ENCODE measurements at places on chromosomes 3 and 15. TPM values are rescaled to one million over a fixed set of nuclear protein-coding genes. Genes with fewer than 3 reads are reported as not detected.

- H3K27ac ChIP-seq = no peak overlapping the region
- no peaks in the 10 kb centered on the region for H3K4me1 ChIP-seq
- H3K36me3 ChIP-seq = no peaks in the 10 kb centered on the region
- peak; percentile 98 for DNase-seq
- H3K4me3 ChIP-seq = no peak overlapping the region
Observed at GRCh38 chr3:46866720-46867549, 3.7 kb upstream of the MYL3 start.

DNA sequence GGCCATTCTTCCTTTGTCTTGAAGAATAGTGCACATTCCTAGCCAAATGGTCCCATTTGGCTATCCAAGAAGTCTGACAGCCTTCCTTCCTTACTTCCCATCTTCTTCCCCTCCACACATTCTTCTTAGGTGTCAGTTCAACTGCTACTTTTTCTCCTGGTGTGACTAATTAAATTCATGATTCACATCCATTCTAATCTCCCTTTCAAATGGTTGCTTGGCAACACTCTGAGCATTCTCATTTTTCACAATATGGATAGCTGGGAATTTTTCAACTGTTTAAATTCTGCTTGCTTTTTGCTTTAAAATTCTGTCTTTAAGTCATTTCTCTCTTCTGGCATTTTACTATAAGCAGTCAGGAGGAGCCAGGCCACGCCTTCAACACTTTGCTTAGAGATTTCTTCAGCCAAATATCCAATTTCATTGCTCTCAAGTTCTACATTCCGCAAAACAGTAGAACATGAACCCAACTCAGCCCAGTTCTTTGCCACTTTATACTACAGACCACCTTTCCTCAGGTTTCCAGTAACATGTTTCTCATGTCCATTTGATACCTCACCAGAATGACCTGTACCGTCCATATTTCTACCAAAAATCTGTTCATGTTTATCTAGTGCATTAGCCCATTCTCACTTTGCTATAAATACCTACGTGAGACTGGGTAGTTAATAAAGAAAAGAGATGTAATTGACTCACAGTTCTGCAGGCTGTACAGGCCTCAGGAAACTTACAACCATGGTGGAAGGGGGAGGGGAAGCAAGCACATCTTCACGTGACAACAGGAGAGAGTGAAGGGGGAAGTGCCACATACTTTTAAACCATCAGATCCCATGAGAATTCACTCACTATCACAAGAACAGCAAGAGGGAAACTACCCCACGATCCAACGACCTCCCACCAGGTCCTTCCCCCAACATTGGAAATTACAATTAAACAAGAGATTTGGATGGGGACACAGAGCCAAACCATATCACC is 31.9 kb upstream of the MCF2L2 start:
- no peak for DNase-seq
- H3K4me3 ChIP-seq = no peak overlapping the region
- H3K27ac ChIP-seq = no peak overlapping the region
- no peaks in the 10 kb centered on the region for H3K4me1 ChIP-seq

SEMA5B gene
- 11.0 TPM for polyA plus RNA-seq

DNA sequence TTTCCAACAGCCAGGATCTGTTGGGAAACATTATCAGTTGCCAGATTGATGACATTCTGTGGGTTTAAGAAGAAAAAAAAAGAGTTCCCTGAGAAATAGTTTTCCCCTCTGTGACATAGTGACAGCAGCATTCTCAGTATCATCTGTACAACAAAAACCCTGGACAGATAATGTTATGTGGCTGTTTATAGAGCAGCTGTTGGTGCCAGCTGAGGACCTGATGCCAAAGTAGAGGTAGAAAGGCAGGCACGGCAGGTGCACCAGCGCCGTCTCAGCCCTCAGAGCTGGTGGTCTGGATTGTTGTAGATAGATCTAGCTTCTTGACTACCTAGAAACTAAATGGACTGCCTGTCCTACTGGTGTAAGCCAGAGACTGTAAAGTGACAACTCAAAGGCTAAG is 56.2 kb upstream of the FILIP1L start:
- H3K36me3 ChIP-seq = no peaks in the 10 kb centered on the region
- H3K4me1 ChIP-seq = no peaks in the 10 kb centered on the region
- H3K4me3 ChIP-seq = no peak overlapping the region
- H3K27me3 ChIP-seq = no peaks in the 10 kb centered on the region
- H3K27ac ChIP-seq = no peak overlapping the region

DNA sequence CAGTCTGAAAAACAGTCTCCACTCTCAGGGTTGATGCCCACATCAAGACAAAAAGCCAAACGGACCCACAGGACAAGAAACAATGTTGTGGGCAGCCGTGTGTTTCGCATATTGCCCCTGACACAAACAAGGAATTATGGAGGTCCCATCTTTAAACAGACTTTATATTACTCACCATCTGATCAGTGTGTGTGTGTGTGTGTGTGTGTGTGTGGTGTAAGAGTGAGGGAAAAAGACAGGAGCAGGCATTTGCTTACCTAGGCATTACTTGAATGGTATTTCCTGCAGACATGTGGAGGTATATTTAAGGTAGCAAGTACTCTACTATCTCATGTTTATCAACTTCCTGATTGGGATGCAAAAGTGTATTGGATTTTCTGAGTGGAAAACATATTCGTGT is 136.3 kb downstream of the TMCO5A start:
- no peaks in the 10 kb centered on the region for H3K27me3 ChIP-seq
- H3K4me1 ChIP-seq = no peaks in the 10 kb centered on the region
- no peaks in the 10 kb centered on the region for H3K36me3 ChIP-seq

GRCh38 chr15:37007301-37007700 is 93.0 kb downstream of the MEIS2 start:
- no peaks in the 10 kb centered on the region for H3K27me3 ChIP-seq
- DNase-seq = no peak
- H3K4me3 ChIP-seq = no peak overlapping the region
- H3K36me3 ChIP-seq = no peaks in the 10 kb centered on the region

ADCY5 gene
- 9.1 TPM for polyA plus RNA-seq

DNA sequence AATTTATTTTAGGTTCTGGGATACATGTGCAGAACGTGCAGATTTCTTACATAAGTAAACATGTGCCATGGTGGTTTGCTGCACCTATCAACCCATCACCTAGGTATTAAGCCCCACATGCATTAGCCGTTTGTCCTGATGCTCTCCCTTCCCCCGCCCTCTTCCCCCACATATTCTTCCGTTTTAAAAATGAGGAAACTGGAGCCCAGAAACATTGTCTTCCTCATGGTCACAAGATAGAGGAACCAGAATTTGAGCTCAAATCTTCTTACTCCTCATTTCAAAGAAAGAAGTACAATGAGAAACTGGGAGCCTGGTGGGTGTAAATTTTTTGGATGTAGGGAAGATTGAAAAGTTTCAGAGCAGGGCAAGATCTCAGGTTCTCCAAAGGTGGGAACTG is 56.1 kb upstream of the USP3 start:
- no peaks in the 10 kb centered on the region for H3K27me3 ChIP-seq
- no peak overlapping the region for H3K4me3 ChIP-seq
- no peaks in the 10 kb centered on the region for H3K36me3 ChIP-seq
- H3K27ac ChIP-seq = peak overlapping the region; percentile 4
- DNase-seq = no peak
- H3K4me1 ChIP-seq = no peaks in the 10 kb centered on the region

GPR27 gene
- polyA plus RNA-seq = 1.4 TPM

INAFM2 gene
- 6.5 TPM for polyA plus RNA-seq

- H3K4me3 ChIP-seq = peak overlapping the region; percentile 64
- no peaks in the 10 kb centered on the region for H3K4me1 ChIP-seq
- H3K36me3 ChIP-seq = no peaks in the 10 kb centered on the region
- no peak overlapping the region for H3K27ac ChIP-seq
- no peak for DNase-seq
Observed at GRCh38 chr3:15097891-15098290, 1.1 kb downstream of the RBSN start.

- DNase-seq = no peak
- no peaks in the 10 kb centered on the region for H3K27me3 ChIP-seq
- no peak overlapping the region for H3K27ac ChIP-seq
Observed at GRCh38 chr3:40652072-40652471, 127.3 kb downstream of the ZNF621 start.

GRCh38 chr3:172673210-172673679 is 37.6 kb downstream of the NCEH1 start:
- H3K27ac ChIP-seq = no peak overlapping the region
- H3K36me3 ChIP-seq = no peaks in the 10 kb centered on the region
- no peaks in the 10 kb centered on the region for H3K27me3 ChIP-seq
- H3K4me1 ChIP-seq = no peaks in the 10 kb centered on the region
- no peak overlapping the region for H3K4me3 ChIP-seq

DNA sequence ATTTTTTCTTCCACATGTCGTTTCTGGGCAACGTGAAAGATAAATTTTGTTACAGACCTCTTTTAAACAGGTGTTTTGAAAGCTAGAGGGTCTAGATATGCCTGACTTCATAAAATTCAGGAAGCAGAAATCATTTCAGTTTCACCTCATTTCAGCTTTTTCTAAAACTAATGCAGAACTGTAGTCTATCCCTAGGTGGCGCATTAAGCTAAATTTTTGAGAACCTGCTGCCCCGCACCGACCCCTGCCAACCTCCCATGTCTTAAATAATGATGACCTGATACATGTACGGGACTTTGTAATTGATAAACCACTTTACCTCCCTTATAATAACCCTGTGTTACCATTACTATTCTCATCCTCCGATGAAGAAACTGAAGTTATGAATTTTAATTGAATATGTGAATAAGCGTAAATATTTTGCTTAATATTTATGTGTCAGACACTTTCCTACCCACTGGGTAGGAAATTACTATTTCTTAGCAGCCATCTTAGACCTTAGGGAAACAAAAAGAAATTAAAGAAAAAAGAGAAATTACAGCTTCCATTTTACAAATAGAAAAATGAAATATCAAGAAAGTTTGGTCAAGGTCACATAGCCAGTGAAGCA is 78.7 kb upstream of the GCNT3 start:
- H3K27ac ChIP-seq = no peak overlapping the region
- no peaks in the 10 kb centered on the region for H3K36me3 ChIP-seq
- H3K4me3 ChIP-seq = no peak overlapping the region
- H3K27me3 ChIP-seq = no peaks in the 10 kb centered on the region
- no peak for DNase-seq

DNA sequence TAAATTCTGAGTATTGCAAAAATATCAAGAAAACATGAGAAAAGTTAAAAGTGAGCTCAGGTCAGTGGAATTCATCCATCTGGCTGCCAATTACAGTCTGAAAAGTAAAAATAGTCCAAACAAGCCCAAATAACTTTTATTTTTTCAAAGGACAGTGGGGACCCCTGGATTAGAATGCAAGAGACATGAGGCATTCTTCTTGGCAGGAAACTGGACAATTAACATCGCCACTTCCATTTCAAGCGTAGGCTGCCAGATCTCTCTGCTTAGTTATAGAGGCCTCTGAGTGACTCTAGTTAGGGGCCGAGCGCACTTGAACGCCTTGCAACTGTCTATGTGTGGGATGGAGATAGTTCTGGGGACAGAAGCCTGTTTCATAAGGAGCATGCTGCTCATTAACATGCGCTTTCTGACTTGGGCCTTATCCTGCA is 189.1 kb downstream of the GHSR start:
- DNase-seq = no peak
- no peak overlapping the region for H3K4me3 ChIP-seq
- H3K4me1 ChIP-seq = no peaks in the 10 kb centered on the region

DNA sequence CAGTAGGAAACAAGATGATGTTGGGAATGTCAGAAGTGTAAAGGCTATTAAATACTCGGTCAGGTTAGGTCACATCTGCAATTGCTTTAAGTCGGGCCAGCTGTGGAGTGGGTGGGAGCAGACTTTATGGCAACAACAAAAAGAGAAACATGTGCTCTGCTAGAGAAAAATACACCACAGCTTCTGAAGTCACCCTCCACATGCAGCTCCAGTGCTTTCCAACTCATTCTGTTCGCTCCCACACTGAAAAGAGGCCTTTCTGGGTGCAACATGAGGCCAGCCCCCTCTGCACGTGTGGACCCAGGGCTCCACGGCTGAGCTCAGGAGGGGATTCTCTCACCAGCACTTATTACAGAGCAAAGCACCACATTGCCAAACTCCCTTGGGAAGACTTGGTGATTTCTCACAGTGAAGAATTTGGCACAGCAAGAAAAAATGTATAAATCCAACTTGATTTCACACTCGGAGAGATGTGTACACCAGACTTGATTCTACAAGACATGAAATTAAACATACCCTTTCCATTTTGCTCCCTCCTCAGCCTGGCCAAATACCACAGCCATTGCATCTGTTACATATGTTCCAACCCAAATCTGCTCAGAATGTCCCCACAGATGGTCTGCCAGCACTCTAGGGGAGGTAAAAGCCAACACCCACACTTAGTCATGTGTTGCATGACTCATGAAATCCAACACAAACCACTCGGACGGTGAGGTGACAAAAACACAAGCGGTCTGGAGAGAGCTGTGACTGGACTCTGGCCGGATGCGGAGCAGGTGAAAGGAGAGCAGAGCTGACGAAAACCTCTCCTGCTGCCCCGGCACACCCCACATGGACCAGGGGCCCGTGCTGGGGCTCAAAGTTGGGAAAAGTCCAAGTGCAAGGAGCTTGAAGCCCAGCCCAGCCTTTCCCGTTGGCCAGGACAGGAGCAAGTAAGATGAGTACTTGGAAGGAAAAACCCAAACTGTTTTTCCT is 74.6 kb downstream of the ITGB5 start:
- H3K27ac ChIP-seq = peak overlapping the region; percentile 32
- DNase-seq = no peak
- H3K4me1 ChIP-seq = no peaks in the 10 kb centered on the region
- H3K27me3 ChIP-seq = no peaks in the 10 kb centered on the region
- no peaks in the 10 kb centered on the region for H3K36me3 ChIP-seq

SFMBT1 gene
- 4.9 TPM for polyA plus RNA-seq

GRCh38 chr3:197750858-197751737 is 1.4 kb downstream of the FYTTD1 start:
- peak; percentile 35 for DNase-seq

COL6A5 gene
- polyA plus RNA-seq = not detected

DNA sequence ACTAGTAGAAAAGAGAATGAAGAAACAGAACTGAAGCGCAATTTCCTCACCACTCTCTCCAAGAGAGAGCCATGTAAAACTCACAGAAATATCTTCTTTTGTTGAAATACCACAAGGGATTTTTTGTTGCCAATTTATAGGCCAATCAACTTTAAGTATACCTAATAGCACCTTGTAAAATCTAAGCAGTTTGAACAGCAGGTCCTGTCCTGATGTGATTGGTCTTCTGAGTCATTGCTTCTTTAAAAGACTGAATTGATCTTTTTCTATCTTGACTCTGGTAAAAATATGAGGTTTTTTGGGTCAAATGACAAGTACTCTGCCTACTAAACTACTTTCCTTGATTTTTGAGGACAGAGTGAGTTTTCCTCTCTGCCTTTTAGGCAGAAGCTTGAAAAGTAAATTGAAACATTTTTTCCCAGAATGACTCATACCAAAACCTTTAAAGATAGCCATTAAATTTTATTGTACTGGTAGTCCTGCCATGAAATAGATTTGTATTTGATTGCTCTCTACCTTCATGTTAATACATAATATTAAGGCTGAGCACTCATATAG is 343.9 kb upstream of the CBLB start:
- H3K27ac ChIP-seq = no peak overlapping the region
- DNase-seq = no peak
- H3K27me3 ChIP-seq = no peaks in the 10 kb centered on the region

GRCh38 chr15:89177633-89178306 is 43.6 kb downstream of the RLBP1 start:
- no peaks in the 10 kb centered on the region for H3K27me3 ChIP-seq
- peak; percentile 65 for DNase-seq
- no peak overlapping the region for H3K27ac ChIP-seq
- no peak overlapping the region for H3K4me3 ChIP-seq

GRCh38 chr3:69921651-69922050 is 77.9 kb upstream of the SAMMSON start:
- DNase-seq = no peak
- H3K36me3 ChIP-seq = no peaks in the 10 kb centered on the region
- H3K27ac ChIP-seq = no peak overlapping the region
- no peaks in the 10 kb centered on the region for H3K4me1 ChIP-seq
- H3K4me3 ChIP-seq = no peak overlapping the region

All from pancreas (tissue), 10 donors.